ENCODE measurements at places on chromosomes 7 and 10. TPM values are rescaled to one million over a fixed set of nuclear protein-coding genes. Genes with fewer than 3 reads are reported as not detected.

DNA sequence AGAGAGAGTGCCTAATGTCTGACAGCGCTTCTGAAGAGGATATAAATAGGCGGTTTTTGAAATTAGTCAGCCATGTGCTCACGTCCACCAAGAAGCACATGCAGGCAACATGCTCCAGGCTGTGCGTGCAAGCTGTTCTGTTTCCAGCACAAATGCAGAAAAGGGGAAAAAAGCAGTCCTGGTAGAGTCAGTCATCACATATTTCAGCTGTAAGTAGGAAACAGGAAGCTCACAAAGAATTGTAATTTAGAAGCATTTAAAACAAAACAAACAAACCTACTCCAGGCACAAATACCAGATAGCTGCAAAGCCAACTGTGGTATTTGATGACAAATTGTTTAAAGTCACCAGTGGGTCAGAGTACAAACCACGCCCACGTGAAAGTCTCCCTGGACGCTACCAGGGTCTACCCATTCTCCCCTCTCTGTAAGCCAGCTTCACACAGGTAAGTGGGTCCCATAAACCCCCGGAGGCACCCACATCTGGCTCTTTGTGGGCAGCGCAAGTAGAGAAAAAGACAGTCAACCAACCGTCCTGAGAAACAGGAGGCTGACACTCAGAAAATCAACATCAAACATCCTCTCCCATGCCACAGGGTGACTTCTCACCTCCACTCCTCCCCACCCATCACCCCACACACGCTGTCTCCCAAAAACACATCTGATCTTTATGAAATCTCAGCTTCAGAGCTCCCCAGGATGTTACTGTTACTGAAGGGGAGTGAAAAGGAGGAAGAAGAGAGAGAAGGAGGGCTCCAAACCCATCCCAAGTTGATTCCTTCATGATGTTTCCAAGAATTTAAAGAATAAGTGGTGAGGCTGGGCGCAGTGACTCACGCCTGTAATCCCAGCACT is 186.4 kb downstream of the FAM107B start:
- H3K4me1 ChIP-seq, result peaks cover 83% of the 10 kb centered on the region
- H3K4me3 ChIP-seq, result peak overlapping the region; percentile 38
- H3K36me3 ChIP-seq, result no peaks in the 10 kb centered on the region
- H3K27ac ChIP-seq, result peak overlapping the region; percentile 78
- H3K27me3 ChIP-seq, result no peaks in the 10 kb centered on the region

Gene CALML5
- not detected for total RNA-seq

Gene ZNF746
- total RNA-seq, result 21.3 TPM

DNA sequence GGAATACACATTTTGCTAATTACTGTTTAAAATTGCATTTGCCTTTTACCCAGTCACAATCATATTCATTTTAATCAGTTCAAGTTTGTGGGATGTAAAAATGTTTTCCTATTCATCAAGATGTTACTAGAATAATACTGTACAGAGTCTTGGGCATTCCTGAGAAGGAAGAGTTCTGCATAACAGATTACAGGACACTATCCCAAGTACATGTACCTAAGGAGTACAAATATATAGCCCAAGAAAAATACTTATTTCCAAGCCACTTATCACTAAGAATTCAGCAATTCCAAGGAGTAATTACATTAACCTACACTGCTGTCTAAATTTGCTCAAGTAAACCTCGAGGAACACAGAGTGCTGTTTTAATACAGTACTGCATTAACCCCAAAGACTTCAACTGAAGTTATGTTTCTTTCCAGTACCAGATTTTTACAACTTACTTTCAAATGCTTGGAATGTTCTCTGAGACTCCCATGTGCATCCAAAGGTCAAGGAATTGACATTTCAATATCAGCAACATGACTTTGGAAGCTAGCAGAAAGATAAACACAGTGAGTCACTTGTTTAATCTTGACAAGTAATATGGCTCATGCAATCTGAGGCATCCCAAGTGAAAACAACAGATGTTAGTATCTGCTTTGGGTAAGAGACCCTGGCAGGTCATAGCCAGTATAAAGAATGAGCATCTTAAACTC is 125.4 kb upstream of the BET1 start:
- no peaks in the 10 kb centered on the region for H3K27me3 ChIP-seq
- DNase-seq, result no peak

- H3K27me3 ChIP-seq, result peaks cover 3% of the 10 kb centered on the region
- DNase-seq, result no peak
- H3K4me1 ChIP-seq, result no peaks in the 10 kb centered on the region
- H3K4me3 ChIP-seq, result no peak overlapping the region
Measured at GRCh38 chr7:39535064-39535463, 31.1 kb upstream of the YAE1 start.

DNA sequence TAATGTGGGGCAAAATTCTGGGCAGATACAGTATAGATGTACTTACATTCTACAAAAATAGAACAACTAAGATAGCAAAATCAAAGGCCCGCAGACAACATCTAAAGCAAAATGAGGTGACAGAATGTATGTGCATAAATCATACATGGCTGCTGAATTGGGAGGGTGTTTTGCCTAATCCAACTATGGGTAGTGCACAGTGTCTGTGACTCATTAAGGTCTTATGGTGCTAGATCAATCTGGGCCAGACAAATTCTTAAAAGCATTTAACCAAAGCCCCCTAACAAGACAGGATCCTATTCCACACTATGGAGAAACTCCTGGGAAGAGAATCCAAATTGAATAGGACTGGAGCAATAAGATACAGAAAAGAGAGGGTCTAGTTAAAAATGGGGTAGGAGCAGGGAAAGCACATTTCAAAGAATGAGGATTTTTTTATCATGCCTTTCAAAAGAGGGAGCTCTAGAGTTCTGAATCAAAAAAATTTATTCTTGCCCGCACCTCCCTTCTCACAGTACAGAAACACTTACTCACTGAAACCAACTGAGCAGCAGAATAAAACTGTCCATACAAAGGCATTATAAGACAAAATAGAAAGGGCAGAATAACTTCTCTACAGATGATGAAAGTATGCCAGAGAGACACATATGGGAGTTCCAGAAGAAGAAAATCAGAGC is 181.3 kb downstream of the RNLS start:
- no peak overlapping the region for H3K4me3 ChIP-seq
- no peak overlapping the region for H3K27ac ChIP-seq
- DNase-seq, result no peak
- H3K27me3 ChIP-seq, result no peaks in the 10 kb centered on the region
- no peaks in the 10 kb centered on the region for H3K4me1 ChIP-seq

Gene RUFY2
- total RNA-seq, result 7.7 TPM

Gene STEAP1B
- total RNA-seq, result not detected

GRCh38 chr10:121813211-121813815 is 114.5 kb downstream of the ATE1 start:
- no peaks in the 10 kb centered on the region for H3K4me1 ChIP-seq
- no peaks in the 10 kb centered on the region for H3K27me3 ChIP-seq
- no peak overlapping the region for H3K4me3 ChIP-seq
- no peak for DNase-seq
- no peak overlapping the region for H3K27ac ChIP-seq
- no peaks in the 10 kb centered on the region for H3K36me3 ChIP-seq

DNA sequence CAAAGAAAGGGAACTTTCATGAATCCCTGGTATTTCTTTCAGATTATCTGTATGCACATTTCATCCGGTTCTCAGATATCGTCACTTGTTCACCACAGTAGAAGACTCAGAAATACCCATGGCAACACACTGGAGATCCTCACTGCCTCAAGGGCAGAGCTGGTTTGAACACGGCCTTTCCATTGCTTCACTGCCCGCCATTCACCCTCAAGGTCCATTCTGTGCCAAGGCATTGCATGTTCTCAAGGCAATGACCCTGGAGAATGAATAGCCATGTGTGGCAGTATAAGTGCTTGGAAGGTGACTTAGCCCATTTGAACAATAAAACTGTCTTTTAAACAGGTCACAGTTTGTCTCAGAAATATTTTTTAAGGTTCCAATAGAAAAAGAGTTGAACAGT is 606.5 kb downstream of the IPMK start:
- H3K4me1 ChIP-seq, result no peaks in the 10 kb centered on the region
- no peak for DNase-seq
- H3K36me3 ChIP-seq, result no peaks in the 10 kb centered on the region
- H3K4me3 ChIP-seq, result no peak overlapping the region
- no peaks in the 10 kb centered on the region for H3K27me3 ChIP-seq

GRCh38 chr7:12635830-12636229 is 51.6 kb upstream of the ARL4A start:
- H3K27ac ChIP-seq, result peak overlapping the region; percentile 6
- H3K36me3 ChIP-seq, result no peaks in the 10 kb centered on the region
- H3K4me1 ChIP-seq, result peaks cover 5% of the 10 kb centered on the region
- no peaks in the 10 kb centered on the region for H3K27me3 ChIP-seq
- peak overlapping the region; percentile 45 for H3K4me3 ChIP-seq

DNA sequence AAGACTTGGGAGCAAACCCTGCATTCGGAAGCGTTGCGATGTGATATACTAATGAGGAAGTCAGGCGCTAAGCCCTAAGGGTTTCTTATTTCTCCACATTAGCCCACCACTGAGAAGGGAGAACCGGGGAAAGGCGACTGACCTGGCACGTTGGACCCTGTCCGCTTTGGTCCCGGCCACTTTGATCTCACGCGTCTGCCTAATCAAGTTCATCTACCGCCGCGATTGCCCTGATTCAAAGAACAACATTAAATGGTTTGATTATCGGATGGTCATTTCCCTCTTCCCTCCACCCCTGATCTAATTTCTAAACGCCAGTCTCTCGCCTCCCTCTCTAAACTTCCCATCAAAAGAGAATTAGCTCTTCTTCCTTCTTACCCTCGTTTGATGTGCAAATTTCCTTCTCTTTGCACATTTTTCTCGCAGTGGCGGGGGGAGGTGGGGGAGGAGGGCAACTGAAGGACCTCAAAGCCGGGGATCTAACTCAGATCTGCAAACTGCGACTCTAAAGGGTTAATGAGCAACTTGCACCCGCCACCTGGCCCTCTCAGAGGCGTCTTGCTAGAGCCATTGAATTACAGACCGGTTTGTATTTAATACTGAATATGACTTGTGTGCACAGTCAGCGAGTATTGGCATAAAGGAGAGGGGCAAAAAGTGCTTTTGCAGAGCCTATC is 687 bp upstream of the DKK1 start:
- DNase-seq, result no peak
- H3K36me3 ChIP-seq, result no peaks in the 10 kb centered on the region
- no peaks in the 10 kb centered on the region for H3K4me1 ChIP-seq
- no peak overlapping the region for H3K27ac ChIP-seq
- peaks cover 8% of the 10 kb centered on the region for H3K27me3 ChIP-seq
- H3K4me3 ChIP-seq, result no peak overlapping the region

Gene PLOD3
- total RNA-seq, result 41.3 TPM
